ENCODE measurements at places on chromosomes 11 and 22.

GRCh38 chr11:134584001-134584561, 172.0 kb upstream of the B3GAT1 start:
- no peak for DNase-seq

- no peak for DNase-seq
Observed at GRCh38 chr22:22893077-22893805, 5.6 kb downstream of the IGLL5 start.

GRCh38 chr11:92130421-92130831, 94.2 kb upstream of the FAT3 start:
- DNase-seq: no peak

- no peak for DNase-seq
Observed at GRCh38 chr22:39943953-39944872, 16.0 kb upstream of the TMA7B start.

GRCh38 chr11:134260503-134260902, 7.1 kb downstream of the ACAD8 start:
- no peak for DNase-seq
